D721Med (cell line): ENCODE measurements at places on chromosomes 5 and 9.
A peak's percentile ranks its signal among the peaks of the same experiment; 100 is the strongest.

- no peak for DNase-seq
Measured at GRCh38 chr5:6360323-6361072, 17.8 kb downstream of the MED10 start.

- no peak for DNase-seq
Measured at GRCh38 chr5:96262105-96262504, 170.9 kb downstream of the PCSK1 start.

- no peak for DNase-seq
Measured at GRCh38 chr5:92674321-92674720, 906.7 kb downstream of the NR2F1-AS1 start.

- DNase-seq = no peak
Measured at GRCh38 chr9:116191576-116192415, 38.2 kb downstream of the PAPPA start.

DNA sequence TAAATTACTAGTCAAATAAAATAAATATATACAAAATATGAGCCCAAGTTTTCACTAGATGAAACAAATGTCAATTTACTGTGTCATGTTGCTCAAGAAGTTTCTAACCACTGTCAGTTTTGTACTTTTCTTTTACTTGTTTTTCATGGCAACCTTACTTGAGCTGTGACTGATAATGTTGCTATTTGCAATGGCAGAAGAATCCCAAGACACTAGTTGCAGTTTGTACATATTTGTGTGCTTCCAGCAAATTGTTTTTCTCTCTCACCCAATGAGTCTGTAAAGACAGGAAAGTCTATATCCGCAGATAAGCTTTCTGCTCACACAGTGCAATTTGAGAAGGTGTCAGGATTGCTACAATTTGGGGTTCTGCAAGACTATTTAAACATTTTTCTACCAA, 338.6 kb upstream of the PCSK5 start:
- no peak for DNase-seq

- no peak for DNase-seq
Measured at GRCh38 chr5:151491062-151491461, 43.7 kb downstream of the SLC36A1 start.

- DNase-seq = no peak
Measured at GRCh38 chr5:32123889-32124676, 50.0 kb downstream of the GOLPH3 start.

DNA sequence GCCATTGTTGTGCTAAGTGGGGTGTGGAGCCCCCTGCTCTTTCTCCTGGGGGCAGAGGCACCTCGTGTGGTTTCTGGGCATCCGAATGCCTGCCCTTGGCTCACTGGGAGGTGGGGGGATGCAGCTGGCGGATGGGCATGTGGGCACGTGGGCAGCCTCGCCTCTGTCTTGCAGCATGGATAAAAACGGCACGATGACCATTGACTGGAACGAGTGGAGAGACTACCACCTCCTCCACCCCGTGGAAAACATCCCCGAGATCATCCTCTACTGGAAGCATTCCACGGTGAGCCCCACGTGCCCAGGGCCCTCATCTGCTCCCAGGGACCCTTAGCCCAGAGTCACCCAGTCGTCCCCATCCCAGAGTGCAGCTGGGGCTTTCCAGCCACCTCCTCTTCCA, 25.3 kb downstream of the PTGES2 start:
- no peak for DNase-seq

GRCh38 chr5:96703995-96704394, 41.8 kb downstream of the CAST start:
- no peak for DNase-seq

DNA sequence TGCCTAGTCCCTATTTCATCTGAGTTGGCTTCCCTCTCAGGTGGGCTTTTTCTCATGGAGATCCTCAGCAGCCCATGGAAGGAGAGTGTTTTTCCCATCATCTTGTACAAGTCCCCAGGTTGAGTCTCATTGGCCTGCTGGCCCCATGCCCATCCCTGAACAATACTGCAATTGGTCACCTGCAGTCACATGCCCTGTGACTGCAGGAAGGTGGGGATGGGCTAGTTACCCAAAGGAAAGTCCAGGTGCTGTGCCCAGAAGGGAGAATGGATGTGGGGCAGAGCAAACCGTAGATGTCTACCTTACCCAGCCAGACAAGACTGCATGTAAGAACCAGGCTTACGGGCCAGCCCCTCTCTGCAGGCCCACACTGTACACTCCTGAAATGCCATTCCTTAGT, 54.0 kb upstream of the SAP30L start:
- no peak for DNase-seq

- no peak for DNase-seq
Measured at GRCh38 chr5:60230456-60230855, 336.9 kb upstream of the PDE4D start.

- no peak for DNase-seq
Measured at GRCh38 chr9:125649315-125649714, 57.7 kb downstream of the MAPKAP1 start.

GRCh38 chr5:178382754-178383164, 150.2 kb upstream of the PHYKPL start:
- DNase-seq = no peak

- no peak for DNase-seq
Measured at GRCh38 chr9:101628173-101628572, 33.4 kb upstream of the PPP3R2 start.

GRCh38 chr5:14753292-14753691, 88.8 kb downstream of the OTULIN start:
- DNase-seq = no peak

DNA sequence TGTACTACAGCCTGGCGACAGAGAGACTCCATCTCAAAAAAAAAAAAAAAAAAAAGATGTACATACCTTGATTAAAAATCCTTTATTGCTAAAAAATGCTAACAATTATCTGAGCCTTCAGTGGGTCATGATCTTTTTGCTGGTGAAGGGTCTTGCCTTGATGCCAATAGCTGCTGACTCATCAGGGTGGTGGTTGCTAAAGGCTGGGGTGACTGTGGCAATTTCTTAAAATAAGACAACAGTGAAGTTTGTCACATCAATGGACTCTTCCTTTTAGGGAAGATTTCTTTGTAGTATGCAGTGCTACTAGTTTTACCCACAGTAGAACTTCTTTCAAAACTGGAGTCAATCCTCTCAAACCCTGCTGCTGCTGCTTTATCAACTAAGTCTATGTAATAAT, 33.9 kb upstream of the OTULINL start:
- no peak for DNase-seq

DNA sequence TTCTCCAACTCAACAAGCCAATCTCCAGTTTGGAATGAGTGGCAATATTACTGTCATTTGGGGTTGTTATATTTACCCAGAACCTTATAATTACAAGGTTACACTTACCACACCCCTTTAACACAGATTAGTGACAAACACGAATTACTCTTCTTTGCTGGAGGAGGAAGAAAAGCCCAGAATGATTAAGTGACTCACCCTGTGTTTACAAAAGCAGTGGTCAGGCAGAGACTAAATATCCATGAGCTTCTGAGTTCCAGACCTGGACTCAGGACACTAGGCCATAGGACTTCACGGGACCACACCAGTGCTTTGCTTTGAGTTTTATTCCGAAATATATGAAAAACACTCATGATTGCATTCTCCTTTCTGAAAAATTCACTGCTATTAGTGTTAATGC, 370.8 kb downstream of the TLE1 start:
- DNase-seq = no peak

DNA sequence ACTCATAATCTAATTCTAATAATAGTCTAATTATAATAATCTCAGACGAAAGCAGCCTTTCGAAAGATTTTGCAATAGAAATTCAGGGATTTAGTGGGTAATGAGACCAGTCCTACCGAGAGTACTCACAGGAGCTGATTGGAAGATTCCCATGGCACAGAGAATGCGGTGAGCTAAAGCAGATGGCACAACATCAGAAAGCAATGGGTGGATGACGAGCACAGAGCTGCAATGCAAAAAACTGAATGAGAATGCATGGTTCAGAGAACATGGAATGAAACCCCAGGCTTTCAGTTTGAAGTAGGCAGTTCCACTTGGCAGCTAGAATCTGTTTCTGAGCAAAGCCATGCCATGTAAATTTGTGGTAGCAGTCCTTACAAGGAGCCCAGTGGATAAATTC, 78.2 kb upstream of the SPINK5 start:
- no peak for DNase-seq

- DNase-seq = no peak
Measured at GRCh38 chr5:80481019-80481893, 6.6 kb upstream of the FAM151B start.

DNA sequence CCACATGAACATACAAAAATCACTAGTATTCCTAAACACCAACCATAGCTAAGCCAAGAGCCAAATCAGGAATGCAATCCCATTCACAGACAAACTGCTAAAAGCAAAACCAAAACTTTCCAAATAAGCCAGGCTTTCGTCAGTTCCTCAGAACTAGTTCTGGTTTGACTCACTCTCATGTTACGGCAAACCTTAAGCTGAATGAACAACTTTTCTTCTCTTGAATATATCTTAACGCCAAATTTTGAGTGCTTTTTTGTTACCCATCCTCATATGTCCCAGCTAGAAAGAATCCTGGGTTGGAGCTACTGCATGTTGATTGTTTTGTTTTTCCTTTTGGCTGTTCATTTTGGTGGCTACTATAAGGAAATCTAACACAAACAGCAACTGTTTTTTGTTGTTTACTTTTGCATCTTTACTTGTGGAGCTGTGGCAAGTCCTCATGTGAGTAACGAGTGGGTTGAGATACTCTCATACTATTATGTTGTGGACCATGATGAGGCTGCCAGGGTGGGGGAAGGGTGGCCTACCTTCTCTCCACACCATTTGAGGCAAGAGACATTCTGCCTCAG, at the start of gene PDCD1LG2:
Gene PDCD1LG2 (plus strand): TSS at position 172 of the 572 bp plus-strand sequence. CDS start 12,016 bp downstream, outside the sequence.
- no peak for DNase-seq

GRCh38 chr5:9284781-9285307, 261.0 kb downstream of the SEMA5A start:
- no peak for DNase-seq

DNA sequence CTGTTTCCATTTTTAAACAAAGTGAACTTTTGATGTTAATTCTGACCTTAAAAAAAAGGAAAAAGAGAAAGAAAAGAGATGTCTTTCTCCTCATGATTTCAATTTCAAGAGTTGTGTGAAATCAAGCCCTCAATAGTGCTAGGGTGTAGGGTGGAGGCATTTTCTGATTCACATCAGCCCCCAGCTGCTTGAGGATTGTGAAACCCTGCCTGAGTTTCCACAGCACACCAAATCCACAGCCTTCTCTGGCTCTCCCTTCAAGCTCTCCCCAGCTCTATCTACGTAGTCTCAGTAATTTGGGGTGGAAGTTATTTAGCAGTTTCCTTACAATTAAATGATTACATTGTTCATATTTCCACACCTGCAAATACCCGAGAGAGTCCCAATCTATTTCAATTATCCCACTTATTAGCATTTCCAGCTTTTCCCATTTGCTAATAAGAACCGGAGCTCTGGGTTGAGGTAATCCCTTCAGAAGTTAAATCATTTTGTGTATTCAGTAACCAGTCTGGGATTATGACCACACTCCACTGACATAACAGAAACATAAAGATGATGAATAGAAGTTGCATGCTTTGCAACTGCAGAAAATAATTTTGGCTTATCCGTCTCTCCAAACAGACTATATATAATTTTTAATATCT, 54.9 kb downstream of the MTX3 start:
- peak; percentile 55 for DNase-seq

DNA sequence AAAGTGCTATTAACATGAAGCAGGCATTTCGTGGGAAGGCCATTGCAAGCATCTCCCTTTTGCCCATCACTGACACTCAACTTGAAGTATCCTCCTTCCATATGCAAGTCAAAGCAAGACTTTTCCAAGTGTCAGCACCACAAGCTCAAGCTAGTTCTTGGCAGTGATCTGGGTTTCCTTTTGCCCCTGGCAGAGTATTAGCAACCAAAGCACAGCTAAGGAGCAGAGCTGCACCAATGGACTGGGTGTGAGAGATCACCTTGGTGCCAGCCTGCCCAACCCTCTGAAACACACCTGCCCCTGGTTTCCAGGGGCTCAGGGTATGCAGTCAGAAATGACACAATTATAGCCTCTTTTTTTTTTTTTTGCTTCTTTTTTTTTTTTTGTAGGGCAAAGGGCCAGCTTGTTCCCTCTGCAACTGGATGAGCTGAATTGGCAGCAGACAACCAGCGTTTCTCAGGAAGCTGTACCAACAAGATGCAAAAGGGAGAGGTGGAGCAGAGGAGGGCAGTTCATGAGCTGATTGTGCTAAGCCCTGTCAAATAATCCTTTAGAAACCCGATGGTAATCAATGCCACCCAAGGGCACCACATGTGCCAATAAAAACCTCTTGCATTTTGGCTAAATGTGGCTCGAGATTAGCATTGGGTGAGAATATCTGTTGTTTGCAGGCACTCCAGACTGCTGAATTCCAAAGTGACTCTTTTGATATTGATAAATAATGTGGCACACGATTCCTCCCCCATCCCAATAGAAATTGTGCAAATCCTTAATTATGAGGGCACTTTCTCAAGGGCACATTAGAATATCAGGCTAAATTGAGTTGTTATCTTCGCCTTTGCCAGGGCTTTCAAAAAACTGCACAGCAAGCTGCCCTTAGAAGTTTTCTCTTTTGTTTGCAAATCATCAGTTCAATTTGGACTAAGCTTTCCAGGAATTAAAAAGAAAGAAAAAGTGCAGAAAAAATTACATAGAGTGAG, 192.4 kb downstream of the GAS1 start:
- DNase-seq = no peak

- no peak for DNase-seq
Measured at GRCh38 chr5:5353681-5354080, 68.8 kb upstream of the ICE1 start.

DNA sequence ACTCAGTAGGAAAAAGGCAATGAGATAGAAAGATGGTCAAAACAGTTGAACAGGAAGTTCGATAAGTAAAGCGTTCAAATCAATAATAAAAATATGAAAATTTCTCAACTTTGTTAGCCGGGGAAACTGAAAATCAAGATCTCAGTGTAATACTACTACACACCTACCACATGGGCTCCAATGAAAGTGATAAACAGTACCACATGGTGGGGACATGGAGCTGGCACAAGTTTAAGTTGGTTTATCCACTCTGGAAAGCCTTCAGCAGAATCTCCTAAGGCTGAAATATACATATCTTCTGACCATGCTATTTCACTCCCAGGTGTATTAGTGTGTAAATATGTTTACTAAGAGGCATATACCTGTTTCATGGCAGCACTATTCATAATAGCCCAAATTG, 126.8 kb downstream of the NXNL2 start:
- DNase-seq = no peak

DNA sequence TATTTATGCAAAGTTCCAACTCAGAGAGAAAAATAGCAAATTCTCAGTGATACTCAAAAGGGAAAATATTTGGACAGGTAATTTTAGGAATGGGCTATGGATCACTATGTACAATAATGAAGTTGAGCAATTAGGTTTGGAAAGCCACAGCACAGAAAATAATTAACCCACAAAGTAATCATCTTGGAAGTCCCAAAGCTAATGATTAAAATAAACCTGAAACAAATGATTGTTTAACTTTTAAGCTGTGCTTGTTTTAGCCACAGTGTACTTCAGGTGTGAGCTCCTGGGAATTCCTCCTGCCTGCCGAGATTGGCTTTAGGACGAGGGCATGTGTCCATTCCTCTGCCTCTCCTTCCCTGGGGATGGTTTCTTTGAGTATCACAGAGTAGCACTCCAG, 403.9 kb downstream of the ZSWIM6 start:
- DNase-seq = no peak
